Activated naive CD8-positive, alpha-beta T cell treated with anti-CD3 and anti-CD28 coated beads, Interleukin-2, amount 10 ng/mL, durations not matched to agents 7 days and 5 days (primary cell): ENCODE measurements at places on chromosomes 5 and 9. TPM values are rescaled to one million over a fixed set of nuclear protein-coding genes. Genes with fewer than 3 reads are reported as not detected.

- no peaks in the 10 kb centered on the region for H3K27me3 ChIP-seq
- H3K36me3 ChIP-seq = no peaks in the 10 kb centered on the region
- no peak overlapping the region for H3K4me3 ChIP-seq
- DNase-seq = no peak
- H3K27ac ChIP-seq = no peak overlapping the region
- no peaks in the 10 kb centered on the region for H3K4me1 ChIP-seq
Measured at GRCh38 chr5:19903611-19904010, 84.4 kb downstream of the CDH18 start.

DNA sequence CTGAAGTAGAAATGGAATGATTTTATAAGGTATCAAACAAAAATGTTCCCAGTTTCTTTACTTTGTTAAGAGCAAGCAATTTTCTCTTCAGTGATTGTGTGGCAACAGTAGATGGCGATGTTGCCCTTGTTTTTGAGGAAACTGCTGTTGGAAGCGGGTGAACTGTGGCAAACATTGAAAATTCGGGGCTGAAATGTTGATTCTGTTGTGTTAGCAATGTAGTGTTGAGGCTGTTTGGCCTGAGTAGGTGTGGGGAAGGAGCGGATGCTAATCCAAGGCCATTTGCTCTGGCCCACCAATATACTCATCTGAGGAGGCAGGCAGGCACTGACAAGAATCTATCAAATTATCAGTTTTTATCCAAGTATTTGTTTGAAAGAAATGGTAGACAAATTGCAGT, 129.8 kb downstream of the SLC12A2 start:
- H3K36me3 ChIP-seq = no peaks in the 10 kb centered on the region
- no peak overlapping the region for H3K4me3 ChIP-seq
- peaks cover 7% of the 10 kb centered on the region for H3K27me3 ChIP-seq
- no peak overlapping the region for H3K27ac ChIP-seq
- peaks cover 2% of the 10 kb centered on the region for H3K4me1 ChIP-seq

DNA sequence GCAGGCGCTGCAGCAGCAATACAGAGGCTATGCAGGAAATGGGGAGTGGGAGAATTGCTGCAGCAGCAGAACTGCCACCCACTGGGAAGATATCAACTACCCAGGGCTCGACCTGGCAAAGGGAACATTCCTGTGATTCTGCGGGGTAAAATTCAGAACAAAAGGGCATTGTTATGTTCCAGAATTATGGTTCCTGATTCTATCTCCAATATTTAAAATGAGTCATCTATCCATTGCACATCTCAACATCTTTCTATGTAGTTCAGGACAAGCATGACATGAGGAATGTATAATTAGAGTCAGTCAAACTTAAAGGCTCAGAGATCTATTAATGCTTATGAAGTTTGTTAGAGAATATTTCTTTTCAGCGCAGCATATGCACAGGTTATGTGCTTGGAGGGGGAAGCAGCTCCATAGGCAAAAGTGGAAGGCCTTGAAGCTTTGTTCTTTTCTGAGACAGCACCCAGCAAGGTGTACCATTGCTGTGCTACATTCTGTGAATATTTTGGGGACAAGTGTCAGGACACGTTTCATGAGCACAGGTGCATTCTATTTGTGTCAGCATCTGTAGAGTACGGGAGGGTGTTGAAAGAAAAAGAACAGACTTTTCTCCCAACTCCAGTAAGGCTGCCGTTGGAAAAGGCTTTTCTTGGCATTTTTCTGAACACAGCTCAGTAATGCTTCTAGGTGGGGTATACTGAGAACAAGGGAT, 395.6 kb upstream of the MPDZ start:
- DNase-seq = no peak
- H3K36me3 ChIP-seq = no peaks in the 10 kb centered on the region
- no peaks in the 10 kb centered on the region for H3K27me3 ChIP-seq
- H3K27ac ChIP-seq = no peak overlapping the region

GRCh38 chr5:115809946-115810345, 6.5 kb downstream of the CDO1 start:
- DNase-seq = no peak
- peaks cover 53% of the 10 kb centered on the region for H3K4me1 ChIP-seq
- H3K27ac ChIP-seq = no peak overlapping the region
- H3K27me3 ChIP-seq = peaks cover 38% of the 10 kb centered on the region
- H3K36me3 ChIP-seq = peaks cover 1% of the 10 kb centered on the region

- H3K27ac ChIP-seq = no peak overlapping the region
- no peaks in the 10 kb centered on the region for H3K4me1 ChIP-seq
- H3K4me3 ChIP-seq = no peak overlapping the region
Measured at GRCh38 chr5:92769978-92770377, 811.0 kb downstream of the NR2F1-AS1 start.

DNA sequence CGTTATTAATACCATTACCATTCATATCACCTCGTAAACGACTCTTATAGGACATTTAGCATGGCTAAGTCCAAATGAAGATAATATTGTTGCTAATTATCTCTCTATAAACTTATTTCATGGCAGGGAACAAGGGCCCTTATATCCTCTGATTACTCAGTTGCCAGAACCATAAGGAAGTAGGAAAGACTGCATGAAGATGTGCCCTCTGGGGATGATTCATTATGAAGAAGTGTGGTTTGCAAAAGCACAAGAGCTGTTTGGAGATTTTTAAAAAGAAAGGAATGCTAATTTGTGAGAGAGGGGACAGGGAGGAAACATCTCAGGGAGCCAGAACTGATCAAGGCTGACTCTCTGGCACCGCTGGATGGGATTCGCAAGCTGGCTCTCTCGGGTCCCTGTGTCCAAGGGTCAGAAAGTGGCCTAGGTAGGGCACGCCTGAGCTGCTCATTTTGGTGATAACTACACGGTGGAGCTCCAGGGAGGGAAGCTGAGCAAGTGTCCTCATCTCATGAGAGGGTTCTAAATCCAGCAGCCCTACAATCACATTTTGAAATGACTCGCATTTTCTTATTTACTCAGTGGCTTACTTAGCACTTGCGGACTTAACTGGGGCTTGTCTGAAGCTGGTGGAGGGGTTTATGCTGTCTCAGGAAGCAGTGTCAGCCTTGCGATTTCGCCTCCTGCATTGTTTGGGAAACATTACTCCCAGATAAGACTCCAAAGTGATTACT, 136.8 kb downstream of the C5orf15 start:
- no peak overlapping the region for H3K27ac ChIP-seq
- H3K27me3 ChIP-seq = peaks cover 9% of the 10 kb centered on the region
- peaks cover 2% of the 10 kb centered on the region for H3K4me1 ChIP-seq

GRCh38 chr5:77167695-77168121, 42.8 kb upstream of the PDE8B start:
- no peak overlapping the region for H3K4me3 ChIP-seq
- peaks cover 16% of the 10 kb centered on the region for H3K27me3 ChIP-seq
- H3K36me3 ChIP-seq = peaks cover 2% of the 10 kb centered on the region
- DNase-seq = no peak
- no peaks in the 10 kb centered on the region for H3K4me1 ChIP-seq

DNA sequence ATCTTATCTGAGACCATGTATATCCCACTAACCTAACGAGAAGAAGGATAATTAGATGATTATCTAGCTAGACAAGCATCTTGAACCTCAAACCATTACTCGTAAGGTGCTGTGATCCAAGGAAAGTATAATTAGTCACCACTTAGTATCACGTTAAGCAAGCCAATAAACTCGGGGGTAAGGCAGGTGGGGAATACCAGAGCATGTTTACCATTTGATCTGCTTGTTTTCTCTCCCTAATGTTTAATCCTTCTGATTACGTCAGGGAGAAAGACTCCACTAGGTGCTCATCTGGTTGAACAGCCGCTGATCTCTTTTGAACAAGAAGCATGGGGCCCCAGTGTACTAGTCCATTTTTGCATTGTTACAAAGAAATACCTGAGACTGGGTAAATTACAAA, 69.9 kb upstream of the SLC1A1 start:
- no peaks in the 10 kb centered on the region for H3K27me3 ChIP-seq
- no peak overlapping the region for H3K27ac ChIP-seq
- peaks cover 4% of the 10 kb centered on the region for H3K4me1 ChIP-seq
- no peak overlapping the region for H3K4me3 ChIP-seq
- H3K36me3 ChIP-seq = no peaks in the 10 kb centered on the region

GRCh38 chr5:132011622-132012343, at the start of gene ACSL6:
Gene ACSL6, minus strand, starts transcription at chr5:132011658. Its CDS starts 105 bp downstream, at chr5:132011553.
- H3K27me3 ChIP-seq = peaks cover 58% of the 10 kb centered on the region
- peaks cover 38% of the 10 kb centered on the region for H3K4me1 ChIP-seq
- DNase-seq = peak; percentile 67
- H3K4me3 ChIP-seq = peak within 1 kb of the TSS; percentile 74
- H3K36me3 ChIP-seq = no peaks in the 10 kb centered on the region
- no peak within 1 kb of the TSS for H3K27ac ChIP-seq

DNA sequence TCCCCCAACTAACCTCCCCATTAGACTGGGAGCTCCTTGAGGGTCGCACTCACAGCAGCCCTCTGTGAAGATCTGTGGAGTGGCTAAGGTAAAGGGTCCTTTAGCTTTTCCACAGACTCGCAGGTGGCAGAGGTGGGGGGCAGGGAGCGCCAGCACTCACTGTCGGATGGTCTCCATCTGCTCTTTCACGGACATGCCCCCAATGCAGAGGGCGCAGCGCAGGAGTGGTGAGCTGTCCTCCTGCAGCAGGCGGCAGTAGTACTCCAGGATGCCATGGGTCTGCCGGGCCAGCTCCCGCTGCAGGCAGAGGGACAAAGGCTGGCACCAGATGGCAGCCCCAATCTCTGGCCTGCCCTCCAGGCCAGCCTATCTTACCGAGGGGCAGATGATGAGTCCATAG, 2.2 kb downstream of the DDX41 start:
- H3K27ac ChIP-seq = peak overlapping the region; percentile 58
- H3K36me3 ChIP-seq = peaks cover 40% of the 10 kb centered on the region
- no peak for DNase-seq

- no peak overlapping the region for H3K4me3 ChIP-seq
- H3K27me3 ChIP-seq = no peaks in the 10 kb centered on the region
- no peak overlapping the region for H3K27ac ChIP-seq
- no peaks in the 10 kb centered on the region for H3K36me3 ChIP-seq
- H3K4me1 ChIP-seq = peaks cover 5% of the 10 kb centered on the region
- DNase-seq = no peak
Measured at GRCh38 chr5:52844885-52845284, 57.2 kb downstream of the ITGA1 start.

DNA sequence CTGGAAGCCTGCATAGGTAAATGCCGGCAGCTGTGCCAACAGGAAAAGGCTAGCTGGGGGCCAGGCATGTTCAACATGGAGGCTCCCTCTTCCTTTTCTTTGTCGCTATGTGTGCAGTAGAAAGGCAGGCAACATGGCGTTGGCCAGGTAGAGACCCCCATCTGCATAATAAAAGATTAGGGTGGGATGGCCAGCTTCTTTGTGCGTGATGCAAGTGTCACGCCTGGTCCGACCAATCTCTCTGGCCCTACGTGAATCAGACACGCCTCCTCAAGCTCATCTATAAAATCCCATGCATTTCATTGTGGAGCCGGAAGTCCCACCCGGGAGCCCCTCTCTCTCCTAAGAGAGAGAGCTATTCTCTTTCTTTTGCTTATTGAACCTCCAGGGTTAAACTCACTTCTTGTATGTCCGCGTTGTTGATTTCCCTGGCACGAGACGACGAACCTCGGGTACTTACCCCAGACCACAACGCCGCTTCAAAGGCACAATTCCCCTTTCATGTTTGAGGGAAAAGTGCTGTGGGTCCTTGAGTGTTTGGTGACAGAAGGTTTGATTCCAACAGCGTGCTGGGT, 25.0 kb upstream of the C5orf47 start:
- H3K36me3 ChIP-seq = peaks cover 1% of the 10 kb centered on the region
- H3K27me3 ChIP-seq = no peaks in the 10 kb centered on the region
- no peak overlapping the region for H3K4me3 ChIP-seq
- H3K27ac ChIP-seq = no peak overlapping the region
- DNase-seq = no peak

DNA sequence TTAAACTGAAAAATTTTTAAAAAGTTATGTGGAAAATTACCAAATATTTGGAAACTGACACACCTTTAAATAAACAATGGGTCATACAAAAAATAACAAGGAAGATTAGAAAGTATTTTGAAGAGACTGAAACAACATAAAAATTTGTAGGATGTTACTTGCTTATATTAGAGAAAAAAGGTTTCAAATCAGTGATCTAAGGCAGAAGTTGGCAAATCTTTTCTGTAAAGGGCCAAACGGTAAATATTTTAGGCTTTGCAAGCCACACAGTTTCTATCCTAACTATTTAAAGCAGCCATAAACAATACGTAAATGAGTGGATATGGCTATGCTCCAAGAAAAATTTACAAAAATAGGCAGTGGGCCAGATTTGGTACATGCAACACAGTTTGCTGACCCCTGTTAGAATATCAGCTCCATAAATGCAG, 81.3 kb downstream of the OXCT1 start:
- no peak overlapping the region for H3K27ac ChIP-seq
- H3K4me3 ChIP-seq = no peak overlapping the region
- no peaks in the 10 kb centered on the region for H3K4me1 ChIP-seq

- no peak overlapping the region for H3K4me3 ChIP-seq
- H3K27me3 ChIP-seq = no peaks in the 10 kb centered on the region
- no peak for DNase-seq
- no peak overlapping the region for H3K27ac ChIP-seq
- no peaks in the 10 kb centered on the region for H3K36me3 ChIP-seq
Measured at GRCh38 chr5:162410365-162410764, 342.8 kb downstream of the GABRG2 start.

DNA sequence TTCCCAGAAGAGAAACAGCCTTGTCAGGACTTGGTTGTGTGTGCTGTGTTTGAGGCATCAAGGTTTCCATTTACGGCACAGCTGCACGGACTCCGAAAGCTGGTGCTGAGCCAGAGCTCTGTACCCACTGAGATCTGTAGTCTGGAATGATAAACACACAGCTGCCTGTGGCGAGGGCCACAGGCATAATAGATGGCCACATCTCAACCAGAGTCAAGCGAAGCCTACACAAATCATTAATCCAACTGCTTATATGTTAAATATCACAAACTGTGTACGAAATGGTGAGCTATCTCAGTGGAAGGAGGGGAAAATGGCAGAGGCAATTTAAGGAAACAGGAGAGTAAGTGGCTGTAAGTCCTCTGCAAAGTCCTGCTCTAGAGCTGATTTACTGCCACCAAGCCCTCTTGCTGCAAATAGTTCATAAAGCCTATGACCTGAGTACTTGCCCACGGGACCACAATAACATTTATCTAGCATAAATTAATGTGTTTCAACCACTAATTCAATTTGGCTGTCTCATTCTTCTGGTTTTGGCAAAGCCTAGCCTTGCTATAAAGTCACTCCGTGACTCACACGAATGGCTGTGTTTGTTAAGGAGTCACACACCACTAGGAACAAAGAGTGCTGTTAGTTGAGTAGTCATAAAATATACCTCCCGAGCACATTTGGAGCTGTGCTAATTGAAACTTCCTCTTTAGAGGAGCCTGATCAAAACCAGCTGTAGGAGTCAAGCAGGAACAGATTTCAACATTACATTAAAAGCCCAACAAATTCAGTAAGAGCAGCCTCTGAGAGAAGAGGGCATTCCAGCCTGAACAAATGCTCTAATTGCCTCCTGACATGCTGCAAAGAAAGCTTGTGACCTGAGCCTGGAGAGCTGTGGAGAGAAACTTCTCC, 738.6 kb upstream of the ZNF608 start:
- H3K4me3 ChIP-seq = no peak overlapping the region
- H3K27ac ChIP-seq = no peak overlapping the region
- H3K27me3 ChIP-seq = no peaks in the 10 kb centered on the region
- H3K36me3 ChIP-seq = no peaks in the 10 kb centered on the region

IL7R gene
- 891 TPM for total RNA-seq

FOXD4L5 gene
- total RNA-seq = 0.43 TPM

CCDC192 gene
- total RNA-seq = not detected

CCNJL gene
- total RNA-seq = not detected

TLR4 gene
- total RNA-seq = 1.4 TPM

OLFML2A gene
- total RNA-seq = not detected

PCDHGB6 gene
- 0.14 TPM for total RNA-seq

PRSS3 gene
- total RNA-seq = not detected

TAF11L5 gene
- not detected for total RNA-seq

NTRK2 gene
- not detected for total RNA-seq

HRH2 gene
- total RNA-seq = 26.8 TPM
